ENCODE measurements at places on chromosomes 2 and 18.

- no peak for DNase-seq
Measured at GRCh38 chr2:176206136-176206535, 17.7 kb downstream of the HOXD1 start.

- no peak for DNase-seq
Measured at GRCh38 chr2:43300781-43301583, 74.6 kb upstream of the ZFP36L2 start.

DNA sequence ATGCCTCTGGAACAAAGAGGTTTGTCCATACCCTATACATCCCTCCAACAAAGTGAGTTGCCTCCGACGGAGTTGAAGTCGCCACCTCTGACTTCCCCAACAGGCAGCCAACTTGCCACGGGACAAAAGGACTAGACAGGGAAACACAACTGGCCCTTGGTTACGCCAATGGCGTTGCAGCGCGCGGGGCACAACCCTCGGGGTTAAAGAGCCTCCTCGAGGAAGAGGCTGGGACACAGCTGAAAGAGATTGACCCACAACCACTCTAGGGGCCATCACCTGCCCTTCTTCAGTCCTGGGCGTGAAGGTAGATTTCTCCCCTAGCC, 545 bp downstream of the GTF3C2 start:
- no peak for DNase-seq

GRCh38 chr2:40160751-40161218, 291.1 kb downstream of the SLC8A1 start:
- no peak for DNase-seq

DNA sequence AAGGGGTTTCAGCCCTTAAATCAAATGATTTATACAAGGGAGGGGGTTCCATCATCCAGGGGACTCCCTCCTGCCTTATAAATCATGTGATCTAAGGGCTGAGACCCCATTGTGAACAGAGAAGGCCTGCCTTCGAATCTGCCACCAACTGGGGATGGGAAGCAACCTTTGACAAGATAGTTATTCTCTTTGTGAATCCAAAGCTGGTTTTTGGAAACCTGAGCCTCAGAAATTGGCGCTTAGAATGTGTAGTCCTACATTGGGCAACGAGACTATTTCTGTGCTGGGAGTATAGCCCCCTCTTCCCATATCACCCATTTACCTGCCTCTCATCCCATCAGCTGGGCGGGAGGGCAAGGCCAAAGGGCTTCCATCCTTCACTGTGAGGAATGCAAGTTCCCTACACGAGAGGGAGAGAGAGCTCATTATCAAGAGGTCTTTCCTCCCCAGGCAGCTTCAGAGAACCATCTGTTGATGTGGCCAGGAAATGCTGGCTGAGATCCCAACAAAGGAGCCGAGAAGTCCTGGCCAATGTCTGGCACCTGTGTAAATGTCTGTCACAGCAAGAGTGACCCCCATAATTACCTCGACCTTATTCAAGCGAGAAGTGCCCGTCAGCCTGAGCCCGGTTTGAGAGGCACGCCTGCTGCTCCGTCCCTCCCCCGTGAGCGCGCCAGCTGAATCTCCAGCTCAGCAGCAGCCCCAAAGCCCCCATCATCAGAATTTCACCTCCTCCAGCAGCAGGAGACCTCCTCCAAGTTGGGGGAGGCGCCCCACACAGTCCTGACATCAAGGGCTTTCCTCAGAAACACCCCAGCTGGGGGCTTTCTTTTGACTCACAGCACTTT, 48.4 kb upstream of the APCDD1 start:
- no peak for DNase-seq

DNA sequence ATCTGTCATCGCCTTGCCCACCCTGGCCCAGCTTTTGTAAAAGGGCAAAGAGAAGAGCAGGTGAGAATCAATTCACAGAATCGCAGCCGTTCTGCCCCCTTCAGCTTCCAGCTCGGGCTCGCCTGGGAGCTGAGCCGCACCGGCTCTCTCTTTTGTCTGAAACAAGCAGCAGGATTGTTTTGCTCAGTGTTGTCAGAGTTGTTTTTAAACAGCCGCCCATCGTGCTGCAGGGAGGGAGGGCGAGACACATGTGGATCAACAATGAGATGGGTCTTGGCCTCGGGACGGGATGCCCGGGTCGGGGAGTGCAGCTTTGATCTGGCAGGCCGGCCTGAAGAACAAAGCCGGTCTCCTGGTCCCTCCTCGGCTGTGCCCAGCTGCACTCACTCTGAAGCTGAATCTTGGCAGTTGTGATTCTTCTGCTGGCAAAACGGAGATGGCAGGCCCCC, 39.7 kb upstream of the HDAC4 start:
- no peak for DNase-seq

- no peak for DNase-seq
Measured at GRCh38 chr18:41665210-41665609, 289.8 kb upstream of the PIK3C3 start.

GRCh38 chr2:234134496-234134895, 84.0 kb downstream of the SPP2 start:
- DNase-seq, result no peak

- no peak for DNase-seq
Measured at GRCh38 chr2:224670203-224670602, 46.0 kb downstream of the CCDC195 start.

- DNase-seq, result no peak
Measured at GRCh38 chr2:120566331-120567035, 169.2 kb upstream of the GLI2 start.

Data from CD4-positive, alpha-beta T cell treated with Interleukin-4 for 1 hour (primary cell).